ENCODE measurements at places on chromosomes 7 and 10. TPM values are rescaled to one million over a fixed set of nuclear protein-coding genes. Genes with fewer than 3 reads are reported as not detected.

EVX1 gene
- total RNA-seq: not detected

HOXA4 gene
- not detected for total RNA-seq

DNA sequence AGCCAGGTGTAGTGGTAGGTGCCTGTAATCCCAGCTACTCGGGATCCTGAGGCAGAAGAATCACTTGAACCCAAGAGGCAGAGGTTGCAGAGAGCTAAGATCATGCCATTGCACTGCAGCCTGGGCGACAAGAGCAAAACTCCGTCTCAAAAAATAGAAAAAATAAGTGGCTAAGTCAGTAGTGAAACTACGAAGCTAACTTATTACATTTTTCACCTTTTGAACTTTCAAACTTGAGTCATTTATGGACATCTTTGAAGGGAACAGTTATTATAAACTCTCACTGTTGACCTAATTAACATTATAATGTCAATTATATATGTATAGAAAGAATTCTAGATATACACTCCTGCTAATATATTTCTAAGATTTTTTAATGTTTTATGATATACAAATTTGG, 541.5 kb upstream of the C7orf33 start:
- DNase-seq: no peak

DNA sequence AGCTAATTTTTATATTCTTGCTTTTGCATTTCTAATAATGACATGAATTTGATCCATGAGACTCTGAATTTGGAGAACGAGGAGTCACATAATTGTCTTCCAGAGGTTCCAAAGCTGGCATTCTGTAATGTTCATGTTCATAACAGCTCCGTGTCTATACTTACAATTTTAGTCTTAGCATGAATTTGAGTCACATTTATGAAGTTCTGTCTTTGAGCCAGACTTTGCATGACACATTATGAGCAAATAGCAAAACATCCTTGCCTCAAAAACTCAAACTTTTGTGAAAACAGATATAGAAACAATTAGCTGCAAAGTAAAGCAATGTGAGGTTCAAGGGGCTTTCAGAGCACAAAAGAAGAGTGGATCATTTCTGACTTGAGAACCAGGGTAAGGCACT, 44.5 kb upstream of the CAV2 start:
- no peak for DNase-seq

GRCh38 chr10:6493521-6494441, 86.3 kb downstream of the PRKCQ start:
- no peak for DNase-seq

DNA sequence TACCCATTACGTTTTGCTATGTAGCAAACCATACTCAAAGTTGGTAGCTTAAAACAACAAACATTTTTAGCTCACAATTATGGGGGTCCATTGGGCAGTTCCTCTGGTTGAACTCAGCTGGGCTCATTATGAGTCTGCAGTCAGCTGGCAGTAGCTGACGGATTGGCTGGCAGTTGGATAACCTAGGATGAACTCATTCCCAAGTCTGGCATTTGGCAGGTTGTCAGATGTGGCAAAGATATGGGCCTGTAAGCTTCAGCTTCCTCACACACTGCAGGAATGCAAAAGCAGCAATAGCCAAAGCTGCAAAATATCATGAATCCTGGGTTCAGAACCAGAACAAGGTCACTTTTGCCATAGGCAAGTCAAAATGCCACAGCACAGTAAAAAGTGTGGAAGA, 412.2 kb upstream of the SORCS1 start:
- peak; percentile 4 for DNase-seq

CAMK1D gene
- 18.9 TPM for total RNA-seq

- DNase-seq: no peak
These were observed 133.8 kb downstream of the NEURL1 start for GRCh38 chr10:103627111-103627892.

- no peak for DNase-seq
These were observed 415.1 kb downstream of the INHBA start for GRCh38 chr7:41287559-41288335.

DNA sequence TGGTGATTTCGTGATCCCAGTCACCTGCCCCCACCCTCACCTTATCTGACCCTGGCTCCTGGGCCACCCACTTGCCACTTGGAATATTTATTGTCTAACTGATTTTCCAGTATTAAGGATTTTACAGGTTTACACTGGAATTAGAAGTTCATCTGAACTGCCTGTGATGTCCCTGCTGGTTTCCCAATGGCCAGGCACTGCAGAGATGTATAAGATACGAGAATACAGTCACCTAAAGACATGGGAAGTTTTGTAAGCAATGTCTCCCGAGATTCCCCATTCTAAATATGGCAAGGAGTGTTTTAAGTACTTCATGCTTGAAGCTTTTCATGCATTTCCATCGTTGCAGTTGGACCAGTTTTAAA, 592.7 kb downstream of the SDK1 start:
- no peak for DNase-seq

DRGX gene
- total RNA-seq: not detected

TAS2R4 gene
- total RNA-seq: 4.5 TPM

DNA sequence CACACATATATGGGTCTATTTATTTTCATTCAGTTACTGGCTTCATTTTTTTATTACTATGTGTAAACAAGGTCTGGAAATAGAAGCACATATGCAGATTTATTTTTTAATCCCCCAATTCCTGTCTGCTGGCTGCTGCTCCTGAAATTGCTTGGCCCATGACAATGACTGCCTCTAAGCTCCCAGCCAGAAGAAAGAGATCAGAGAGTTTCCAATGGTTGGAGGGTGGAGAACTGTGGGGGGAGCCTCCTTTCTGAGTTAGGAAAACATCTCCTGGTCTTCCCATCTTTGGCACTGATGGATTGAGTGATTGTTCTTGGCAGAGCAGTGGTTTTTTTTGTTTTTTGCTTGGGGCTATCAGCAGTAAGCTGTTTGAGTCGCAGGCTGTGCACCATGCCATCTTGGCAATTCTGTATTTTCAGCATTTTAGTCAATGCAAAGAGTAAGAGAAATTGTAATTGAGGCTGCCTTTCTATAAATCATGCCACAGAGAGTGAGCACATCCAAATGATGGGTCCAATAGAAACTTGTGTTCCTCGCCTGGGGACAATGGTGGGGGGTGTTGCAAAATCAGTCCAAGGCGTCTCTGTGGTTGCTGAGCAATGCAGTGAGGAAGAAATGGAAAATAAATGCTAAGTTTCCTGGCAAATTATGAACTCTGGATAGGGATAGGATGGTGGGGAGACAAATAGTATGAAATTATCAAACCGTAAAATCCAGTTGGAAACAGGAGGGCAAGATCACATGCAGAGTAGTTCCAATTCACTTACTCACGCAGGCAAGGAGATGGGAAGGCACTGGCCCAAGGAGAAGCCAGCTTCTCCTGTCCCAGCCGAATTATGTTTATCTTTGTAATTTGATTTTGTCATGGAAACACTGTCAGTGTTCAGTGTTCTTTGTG, 382.4 kb downstream of the SORCS3 start:
- DNase-seq: no peak

- no peak for DNase-seq
These were observed 23.7 kb upstream of the ELFN1 start for GRCh38 chr7:1646391-1646790.

AOC1 gene
- not detected for total RNA-seq

GRCh38 chr7:105257338-105257737, 131.4 kb downstream of the SRPK2 start:
- no peak for DNase-seq

ZNF804B gene
- total RNA-seq: 4.2 TPM

MYH16 gene
- not detected for total RNA-seq

DNA sequence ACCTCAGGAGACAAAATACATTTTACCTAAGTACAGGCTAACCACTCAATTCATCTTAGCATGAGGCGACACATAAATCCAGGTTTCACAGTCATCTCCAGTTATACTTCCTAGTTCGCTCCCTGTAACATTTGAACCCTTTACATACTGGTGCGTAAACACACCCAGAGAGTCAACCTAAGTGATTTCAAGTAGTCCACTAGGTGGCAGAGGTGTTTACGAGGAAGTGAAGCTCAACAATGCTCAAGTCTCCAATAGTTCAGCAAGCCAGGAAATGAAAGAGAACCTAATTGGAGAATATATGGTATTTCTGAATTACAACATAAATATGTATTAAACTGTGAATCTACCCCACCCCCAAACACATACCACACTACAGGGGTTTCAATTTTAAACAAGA, 76.3 kb upstream of the ABCB5 start:
- DNase-seq: no peak

CDNF gene
- total RNA-seq: 1.4 TPM

GRCh38 chr7:21580073-21580521, 37.3 kb downstream of the DNAH11 start:
- DNase-seq: no peak

DNA sequence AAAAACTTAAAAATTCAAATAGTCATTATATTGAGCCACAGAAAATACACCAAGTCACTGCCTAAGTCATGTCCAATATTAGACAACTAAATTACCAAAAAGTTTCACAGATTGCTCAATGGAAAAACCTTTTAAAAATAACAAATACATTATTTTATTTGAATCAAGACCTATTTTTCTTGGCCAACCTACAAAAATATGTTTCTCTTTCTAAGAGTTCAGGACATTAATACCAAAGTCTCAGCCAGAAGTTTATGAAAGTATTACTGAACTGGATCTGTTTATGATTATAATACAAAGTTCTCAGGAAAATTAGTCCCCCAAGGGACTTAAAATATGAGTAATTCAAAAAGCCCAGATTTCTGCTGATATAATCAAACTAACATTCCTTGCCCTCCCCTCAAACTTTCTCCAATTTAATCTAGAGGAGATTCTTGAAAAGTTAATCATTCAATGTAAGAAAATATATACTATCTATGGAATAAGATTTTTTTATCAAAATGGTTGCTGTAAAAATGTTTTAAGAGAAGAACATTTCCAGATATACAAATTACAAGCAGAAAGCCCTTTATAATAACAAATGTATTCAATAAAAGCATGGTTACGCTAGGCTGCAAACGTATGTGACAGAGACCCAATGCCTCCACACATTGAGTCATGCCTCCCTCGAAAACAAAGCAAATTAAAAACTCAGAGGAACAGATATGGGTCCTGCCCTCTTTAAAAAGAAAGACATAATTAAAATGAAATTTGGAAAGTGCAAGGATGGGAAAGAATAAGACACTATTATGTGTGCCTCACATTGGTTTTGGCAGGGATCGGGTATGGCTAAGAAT, 381.6 kb downstream of the PARD3 start:
- no peak for DNase-seq

DNA sequence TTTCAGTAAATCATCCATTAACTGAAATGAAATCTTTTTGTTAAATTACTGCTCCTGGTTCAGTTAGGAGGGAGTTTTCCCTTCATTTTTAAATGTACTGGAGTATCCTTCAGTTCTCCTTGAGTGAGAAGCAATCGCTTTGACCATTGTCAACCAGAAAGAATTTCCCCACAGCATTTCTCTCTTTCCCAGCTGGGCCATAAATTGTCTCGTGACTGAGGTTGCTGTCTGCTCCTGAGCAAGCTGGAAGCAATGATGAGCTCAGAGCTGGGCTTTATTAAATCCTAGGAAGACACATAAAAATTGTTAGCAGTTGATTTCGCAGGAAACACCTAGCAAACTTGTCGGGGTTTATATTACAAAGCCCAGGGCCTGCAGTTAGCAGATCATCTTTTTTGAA, 102.0 kb upstream of the INSYN2A start:
- no peak for DNase-seq

PROSER2 gene
- 0.47 TPM for total RNA-seq

GRCh38 chr7:19110776-19111175, 6.7 kb downstream of the TWIST1 start:
- no peak for DNase-seq

CPN1 gene
- total RNA-seq: not detected

DNA sequence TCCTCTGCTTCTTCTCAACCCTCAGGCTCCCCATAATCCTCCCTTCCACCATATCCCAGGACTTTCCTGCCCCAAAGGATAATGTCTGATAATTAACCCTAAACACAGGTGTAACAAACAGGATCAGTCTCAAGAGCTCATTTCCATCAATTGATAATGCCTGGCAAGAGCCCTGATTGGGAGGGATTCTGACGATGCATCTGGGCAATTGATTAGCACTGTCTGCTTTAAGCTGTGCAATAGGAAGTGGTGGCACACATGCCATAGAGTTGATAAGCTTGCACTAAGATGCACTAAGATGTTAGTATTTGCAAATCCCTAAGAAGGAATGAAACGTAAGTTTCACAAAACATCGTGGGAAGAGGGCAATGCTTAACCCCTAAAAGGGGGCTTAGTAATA, 27.4 kb upstream of the EGR2 start:
- no peak for DNase-seq

HOXA2 gene
- total RNA-seq: not detected

EGFR gene
- total RNA-seq: 9.4 TPM
